ENCODE measurements at places on chromosomes 1 and 21. TPM values are rescaled to one million over a fixed set of nuclear protein-coding genes. Genes with fewer than 3 reads are reported as not detected.

Gene TMEM52
- total RNA-seq: 0.28 TPM

Gene TDRD5
- total RNA-seq: not detected

Gene ELAVL4
- not detected for total RNA-seq

Gene EXTL1
- total RNA-seq: 0.90 TPM

Gene FCRL1
- total RNA-seq: not detected

Gene PAPPA2
- 0.18 TPM for total RNA-seq

Gene CRP
- not detected for total RNA-seq

Gene TSPEAR
- total RNA-seq: not detected

Gene RAB3B
- total RNA-seq: 91.9 TPM

Gene GBP7
- not detected for total RNA-seq

Gene SRSF4
- 38.6 TPM for total RNA-seq

Gene KANK4
- not detected for total RNA-seq

Gene CLEC20A
- total RNA-seq: not detected

Gene MMEL1
- under 0.01 TPM for total RNA-seq

Gene OR2G6
- not detected for total RNA-seq

Gene CFHR3
- total RNA-seq: not detected

Gene CXADR
- 0.83 TPM for total RNA-seq
